ENCODE measurements at places on chromosomes 7 and 10.

- no peak for DNase-seq
These were observed 35.9 kb downstream of the EEPD1 start for GRCh38 chr7:36188906-36189305.

DNA sequence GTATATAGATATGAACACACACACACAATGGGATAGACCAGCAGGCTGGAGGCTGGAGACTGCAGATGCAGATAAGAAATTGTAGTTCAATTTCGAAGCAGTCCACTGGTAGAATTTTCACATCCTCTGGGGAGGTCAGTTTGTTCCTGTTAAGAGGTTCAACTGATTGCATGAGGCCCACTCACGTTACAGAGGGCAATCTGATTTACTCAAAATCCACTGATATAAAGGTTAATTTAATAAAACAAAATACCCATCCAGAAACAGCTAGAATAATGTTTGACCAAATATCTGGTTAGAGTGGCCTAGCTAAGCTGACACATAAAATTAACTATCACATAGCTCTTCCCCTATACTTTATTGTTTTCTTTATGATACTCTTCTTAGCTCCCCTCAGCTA is 162.9 kb upstream of the SMIM30 start:
- no peak for DNase-seq

GRCh38 chr10:35375091-35375765 is 38.9 kb downstream of the CCNY start:
- no peak for DNase-seq

DNA sequence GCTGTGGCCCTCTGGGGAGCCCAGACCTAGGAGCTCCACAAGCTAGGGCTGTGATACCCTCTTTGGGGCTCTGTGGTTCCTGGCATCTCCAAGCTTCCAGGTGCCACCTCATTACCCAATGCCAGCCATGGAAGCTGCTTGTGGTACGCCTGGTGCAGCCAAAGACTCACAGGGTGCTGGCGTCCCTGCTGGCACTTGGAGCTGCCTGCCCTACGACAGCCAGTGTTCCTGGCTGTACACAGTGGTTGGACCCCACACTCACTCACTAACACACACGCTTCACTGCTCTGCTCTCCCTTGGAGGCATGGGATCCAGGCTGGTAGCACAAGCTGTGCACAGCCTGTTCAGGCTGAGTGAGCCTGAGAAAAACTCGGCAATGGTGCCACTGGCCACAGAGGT is 894.1 kb upstream of the PHF14 start:
- no peak for DNase-seq

DNA sequence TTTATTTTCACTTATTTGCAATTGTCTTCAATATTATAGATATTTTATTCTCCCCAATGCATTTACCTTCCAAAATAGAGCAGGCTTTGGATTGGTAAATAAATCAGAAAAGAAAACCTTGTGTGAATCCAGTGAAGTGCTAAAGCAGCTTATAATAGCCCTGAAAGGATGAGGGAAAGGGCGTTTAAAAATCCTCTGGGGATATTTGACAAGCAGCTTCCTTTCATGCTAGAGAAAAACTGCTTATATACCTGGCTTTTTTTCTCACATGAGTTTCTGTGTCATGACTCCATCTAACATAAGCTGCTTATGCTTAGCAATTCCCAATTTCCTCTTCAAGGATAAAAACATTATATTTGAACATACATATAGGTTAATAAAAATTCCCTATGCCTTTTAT is 221.6 kb upstream of the SEMA3E start:
- no peak for DNase-seq

All from GM12864 (cell line).